AG20443 (cell line): ENCODE measurements at places on chromosomes 11 and 22.

DNA sequence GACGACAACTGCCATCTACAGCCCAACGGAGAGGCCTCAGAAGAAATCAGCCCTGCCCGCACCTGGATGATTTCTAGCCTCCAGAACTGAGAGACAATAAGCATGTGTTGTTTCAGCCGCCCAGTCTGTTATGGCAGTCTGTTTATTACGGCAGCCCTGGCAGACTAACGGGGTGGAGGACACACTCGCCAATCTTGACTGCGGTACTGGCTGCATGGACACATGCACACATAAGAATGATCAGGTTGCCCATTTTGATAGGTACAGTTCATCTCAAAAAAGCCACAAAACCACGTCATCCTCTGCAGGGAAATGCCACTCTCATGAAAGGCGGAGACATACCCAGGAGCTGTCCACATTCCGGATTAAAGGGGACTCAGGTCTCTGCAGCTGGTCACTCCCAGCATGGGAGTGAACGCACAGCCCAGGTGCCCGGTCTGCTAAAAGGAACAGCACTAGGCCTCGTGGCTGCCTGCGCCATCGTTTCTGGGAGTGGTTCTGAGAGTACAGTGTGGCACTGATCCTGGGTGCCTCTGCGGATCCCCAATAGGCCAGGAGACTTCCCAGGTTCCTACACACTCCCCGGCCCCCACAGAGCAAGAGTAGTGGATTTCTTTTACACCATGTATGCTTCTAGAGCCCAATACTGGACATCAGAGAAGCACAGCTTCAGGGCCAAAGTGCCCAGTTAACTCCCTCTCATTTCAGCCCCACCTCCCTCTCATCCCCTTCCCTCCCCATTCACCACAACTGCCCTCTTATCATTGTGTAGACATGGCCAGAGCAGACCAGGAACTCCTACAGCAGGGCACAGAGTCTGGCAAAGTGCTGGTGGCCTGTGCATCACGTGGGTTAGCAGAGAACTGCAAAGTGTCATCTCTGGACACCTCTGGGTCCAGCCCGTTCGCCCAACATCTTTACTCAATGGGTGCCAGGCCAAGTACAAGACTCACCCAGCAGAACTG, 11.7 kb upstream of the COMT start:
- no peak for DNase-seq

GRCh38 chr22:37893583-37893983, 12.5 kb upstream of the MICALL1 start:
- DNase-seq = no peak

DNA sequence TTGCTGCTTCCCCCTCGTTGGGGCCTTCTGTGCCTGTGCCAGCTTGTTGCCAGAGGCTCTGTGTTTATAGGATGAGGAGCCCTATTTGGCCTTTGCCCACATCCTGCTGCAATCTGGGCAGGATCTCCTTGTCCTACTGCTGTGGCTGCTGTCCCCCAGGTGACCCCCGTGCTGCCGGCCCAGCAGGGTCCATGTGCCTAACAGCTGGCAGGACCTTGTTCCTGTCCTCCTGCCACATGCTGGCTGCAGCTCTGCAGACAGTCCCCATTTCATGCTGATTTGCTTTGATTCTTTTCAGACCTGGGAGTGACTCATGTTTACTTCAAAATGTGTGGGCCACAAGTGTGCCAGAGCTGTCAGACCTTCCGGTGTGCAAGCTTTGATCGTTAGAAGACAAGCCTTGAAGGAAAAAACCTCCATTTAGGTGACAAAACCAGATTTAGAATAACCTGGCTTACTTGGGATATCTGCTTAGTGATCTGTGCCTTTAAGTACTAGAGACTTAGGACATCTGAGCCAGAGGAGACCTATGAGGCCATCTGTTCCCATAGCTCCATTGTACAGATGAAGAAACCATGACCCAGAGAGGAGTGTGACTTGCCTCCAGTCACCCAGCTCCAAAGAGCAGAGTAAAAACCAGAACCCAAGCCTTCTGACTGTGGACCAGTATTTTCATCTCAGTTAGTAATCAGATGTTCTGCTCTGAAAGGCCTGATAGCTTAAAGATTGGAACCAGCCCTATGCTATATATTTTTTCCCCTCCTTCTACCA, 11.1 kb downstream of the NAV2 start:
- DNase-seq = peak; percentile 32

DNA sequence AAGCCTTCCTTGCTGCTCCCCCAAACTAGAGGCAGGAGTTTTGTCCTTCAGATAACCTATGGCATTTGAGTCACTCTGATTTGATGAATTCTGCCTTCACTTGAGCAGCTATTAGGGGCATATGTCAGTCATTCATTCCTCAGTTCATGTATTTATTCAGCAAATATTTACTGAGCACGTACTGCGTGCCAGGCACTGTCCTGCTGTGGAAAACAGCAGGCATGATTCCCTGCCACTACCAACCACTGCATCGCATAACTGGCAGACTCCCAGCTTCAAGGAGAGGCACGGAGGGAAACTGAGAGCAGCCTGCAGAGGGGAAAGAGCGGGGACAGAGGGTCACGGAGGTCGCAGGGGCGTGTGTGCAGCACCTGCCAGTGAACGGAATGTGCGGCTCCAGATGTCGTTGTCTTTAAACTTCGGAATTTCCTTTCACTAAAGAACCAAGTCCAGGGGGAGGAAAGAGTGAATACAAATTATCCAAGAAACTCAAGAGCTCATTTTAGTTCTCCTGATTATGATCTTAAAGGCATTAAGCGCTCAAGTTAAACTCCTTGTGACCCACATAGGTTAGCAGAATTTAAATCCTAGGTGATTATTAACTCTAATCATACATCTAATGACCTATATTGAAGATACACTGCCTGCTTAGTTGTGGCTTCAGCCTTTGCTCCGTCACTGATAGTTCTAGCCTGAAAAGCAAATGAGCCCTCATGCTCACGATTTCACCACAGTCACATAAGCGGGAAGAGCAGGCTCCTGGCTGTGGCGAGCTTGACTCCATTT, 12.6 kb downstream of the PPARA start:
- no peak for DNase-seq

- peak; percentile 9 for DNase-seq
Observed at GRCh38 chr11:1943977-1944376, 3.2 kb upstream of the MRPL23 start.

DNA sequence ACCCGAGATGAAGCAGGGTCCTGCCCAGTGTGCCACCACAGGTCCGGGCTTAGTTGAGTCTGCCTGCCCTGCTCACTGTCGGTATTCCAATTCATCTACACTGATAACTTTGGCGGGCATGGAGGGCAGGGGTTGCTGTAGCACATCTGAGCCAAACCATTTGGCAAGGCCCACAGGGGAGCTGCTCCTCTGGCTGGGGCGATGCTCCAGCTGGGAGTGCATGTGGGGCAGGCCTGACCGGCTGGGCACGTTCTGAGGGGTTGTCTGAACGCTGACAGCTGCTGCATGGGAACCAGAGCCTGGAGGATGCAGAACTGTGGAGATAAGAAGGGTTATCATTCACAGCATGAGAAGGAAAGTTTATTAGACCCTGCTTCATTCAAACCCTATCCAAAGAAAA, 40.4 kb downstream of the DRG1 start:
- DNase-seq = no peak

- no peak for DNase-seq
Observed at GRCh38 chr11:102704841-102705240, 728 bp downstream of the MMP27 start.

GRCh38 chr11:62264004-62264403, 6.0 kb upstream of the SCGB2A2 start:
- DNase-seq = no peak

GRCh38 chr11:9192561-9192960, 72.6 kb downstream of the DENND5A start:
- DNase-seq = no peak

DNA sequence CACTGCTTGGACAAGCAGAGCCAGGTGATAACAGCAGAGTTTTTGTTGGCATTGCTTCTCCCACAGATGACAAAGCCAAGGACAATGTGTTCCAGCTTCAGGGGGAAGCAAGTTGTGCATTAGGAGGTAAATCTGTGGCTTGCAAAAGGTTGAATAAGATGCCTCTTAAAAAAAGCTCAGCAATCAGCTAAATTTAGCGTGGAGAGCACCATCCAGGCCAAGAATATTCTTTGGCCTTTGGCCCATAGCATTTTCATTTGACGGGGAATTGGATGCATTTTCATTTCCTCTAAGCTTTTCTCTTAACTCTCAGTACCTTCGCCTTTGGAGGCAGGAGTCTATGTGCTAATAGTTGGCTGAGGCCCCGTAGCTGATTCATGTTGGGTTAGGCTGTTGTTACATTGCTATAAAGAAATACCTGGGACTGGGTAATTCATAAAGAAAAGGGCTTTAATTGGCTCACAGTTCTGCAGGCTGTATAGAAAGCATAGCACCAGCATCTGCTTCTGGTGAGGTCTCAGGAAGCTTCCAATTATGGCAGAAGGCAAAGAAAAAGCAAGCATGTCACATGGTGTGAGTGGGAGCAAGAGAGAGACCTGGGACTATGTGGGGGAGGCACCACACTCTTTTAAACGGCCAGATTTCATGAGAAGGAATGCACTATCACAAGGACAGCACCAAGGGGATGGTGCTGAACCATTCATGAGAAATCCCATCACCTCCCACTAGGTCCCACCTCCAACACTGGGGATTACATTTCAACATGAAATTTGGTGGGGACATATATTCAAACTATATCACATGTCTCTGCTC, 350.1 kb upstream of the C11orf87 start:
- DNase-seq = peak; percentile 62

DNA sequence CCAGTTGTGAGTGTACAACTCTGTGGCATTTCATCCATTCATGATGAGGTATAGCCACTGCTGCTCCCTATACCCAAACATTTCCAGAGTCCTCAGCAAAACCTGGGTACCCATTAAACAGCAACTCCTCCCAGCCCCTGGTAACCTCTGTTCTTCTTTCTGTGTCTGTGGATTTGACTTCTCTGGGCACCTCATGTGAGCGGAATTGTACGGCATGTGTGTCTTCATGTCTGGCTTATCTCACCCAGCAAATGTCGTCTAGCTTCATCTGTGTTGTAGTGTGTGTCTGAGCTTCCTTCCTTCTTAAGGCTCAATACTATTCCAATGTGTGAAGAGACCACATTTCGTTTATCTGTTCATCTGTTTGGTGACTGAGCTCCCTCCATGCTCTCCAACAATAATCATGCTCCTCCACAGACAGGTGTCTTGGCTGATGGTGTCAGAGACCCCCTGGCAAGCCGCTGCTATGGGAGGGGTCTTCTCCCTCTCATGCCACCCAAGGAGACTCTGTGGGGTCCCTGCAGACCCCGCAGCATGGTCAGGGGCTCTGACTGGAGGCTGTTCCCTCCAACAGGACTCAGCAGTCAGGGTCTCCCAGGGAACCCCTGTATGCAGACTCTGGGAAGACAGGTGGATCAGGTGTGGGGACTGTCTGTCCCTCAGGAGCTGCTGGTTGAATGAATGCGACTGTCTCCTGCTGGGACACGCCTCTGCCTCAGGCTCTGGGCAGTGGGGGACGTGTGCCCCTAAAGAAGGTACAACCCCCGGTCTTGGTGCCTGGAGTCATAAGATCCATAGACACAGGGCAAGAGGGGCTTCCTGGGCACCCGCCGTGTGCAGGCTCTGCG, 52.7 kb downstream of the SMIM38 start:
- no peak for DNase-seq

GRCh38 chr22:24599514-24599913, 3.5 kb upstream of the GGT1 start:
- no peak for DNase-seq

DNA sequence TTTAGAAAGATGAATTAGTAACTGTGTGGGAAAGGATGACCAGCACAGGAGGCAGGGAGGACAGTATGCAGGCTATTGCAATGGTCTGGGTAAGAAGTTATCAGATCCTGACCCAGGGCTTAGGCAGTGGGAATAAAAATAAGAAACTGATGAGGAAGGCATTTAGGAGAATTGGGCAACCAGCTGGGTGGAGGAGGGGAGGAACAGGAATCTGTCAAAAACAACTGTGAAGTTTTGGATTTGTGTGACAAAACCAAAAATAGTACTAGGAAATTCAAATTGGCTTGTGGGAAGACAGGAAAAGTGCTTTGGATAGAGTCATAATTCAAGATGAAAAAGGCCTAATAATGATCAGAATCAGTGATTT, 27.9 kb downstream of the MMP13 start:
- DNase-seq = no peak
